Nephron progenitor cell (in vitro differentiated cells): ENCODE measurements at places on chromosomes 12 and 14.
A peak's percentile ranks its signal among the peaks of the same experiment; 100 is the strongest.

DNA sequence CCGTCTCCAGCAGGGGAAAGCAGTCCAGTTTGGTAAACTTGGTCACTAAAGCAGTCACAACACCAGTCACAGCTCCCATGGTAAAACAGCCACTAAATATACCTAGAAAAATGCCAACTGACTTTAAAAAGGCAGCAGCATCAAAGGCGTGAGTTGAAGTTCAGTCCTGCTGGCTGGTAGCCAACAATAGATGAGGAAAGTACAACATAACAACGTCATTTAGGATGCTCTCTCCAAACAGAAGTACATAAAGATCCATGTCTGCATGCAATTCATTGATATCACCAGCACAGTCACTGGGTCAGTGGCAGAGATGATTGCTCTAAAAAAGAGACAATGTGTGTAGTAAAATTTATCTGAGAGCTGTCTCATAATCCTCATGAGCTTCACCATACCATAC is 59.3 kb upstream of the TMPO start:
- no peak for DNase-seq

DNA sequence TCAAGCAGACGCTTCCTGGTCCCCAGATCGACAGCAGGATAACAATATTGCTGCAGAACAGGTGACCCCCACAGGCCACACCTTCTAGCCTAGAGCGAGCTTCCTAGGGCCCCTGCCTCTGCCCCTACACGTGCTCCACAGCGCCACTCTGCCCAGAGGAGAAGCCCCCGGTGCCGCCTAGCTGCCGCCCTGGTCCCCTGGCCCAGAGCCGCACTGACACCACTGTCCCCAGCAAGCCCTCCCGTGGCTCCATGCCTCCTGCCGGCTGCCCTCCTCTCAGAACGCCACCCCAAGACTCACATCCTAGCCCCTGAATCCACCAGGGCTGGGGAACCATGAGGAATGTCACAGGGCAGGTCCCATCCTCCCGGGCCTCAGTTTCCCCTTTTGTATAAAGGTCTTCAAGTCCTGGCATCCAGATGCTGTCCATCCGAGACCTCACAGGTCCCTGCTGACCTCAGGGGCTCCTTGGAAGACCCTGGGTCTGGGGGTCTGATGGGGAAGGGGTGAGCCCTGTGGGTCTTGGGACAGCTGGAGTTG is 31.0 kb downstream of the JAG2 start:
- no peak for DNase-seq

DNA sequence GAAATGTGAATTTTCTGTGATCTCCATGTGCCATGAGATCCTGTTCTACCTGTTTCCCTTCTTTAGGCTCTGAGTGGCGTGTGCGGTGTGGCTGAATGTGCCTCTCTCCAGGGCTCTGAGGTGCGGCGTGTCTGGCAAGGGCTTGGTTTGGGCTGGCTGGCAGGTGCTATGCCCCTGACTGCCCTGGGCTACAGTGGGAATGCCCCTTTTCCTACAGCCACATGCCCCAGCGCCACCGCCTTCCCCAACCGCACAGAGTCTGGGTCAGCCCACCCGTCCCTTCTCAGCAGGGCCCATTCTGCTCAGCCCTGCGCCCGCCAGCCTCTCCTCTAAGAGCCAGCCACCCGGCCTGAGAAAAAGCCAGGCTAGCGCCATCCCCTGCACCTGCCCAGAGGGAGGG is 24.7 kb downstream of the BTBD6 start:
- no peak for DNase-seq

DNA sequence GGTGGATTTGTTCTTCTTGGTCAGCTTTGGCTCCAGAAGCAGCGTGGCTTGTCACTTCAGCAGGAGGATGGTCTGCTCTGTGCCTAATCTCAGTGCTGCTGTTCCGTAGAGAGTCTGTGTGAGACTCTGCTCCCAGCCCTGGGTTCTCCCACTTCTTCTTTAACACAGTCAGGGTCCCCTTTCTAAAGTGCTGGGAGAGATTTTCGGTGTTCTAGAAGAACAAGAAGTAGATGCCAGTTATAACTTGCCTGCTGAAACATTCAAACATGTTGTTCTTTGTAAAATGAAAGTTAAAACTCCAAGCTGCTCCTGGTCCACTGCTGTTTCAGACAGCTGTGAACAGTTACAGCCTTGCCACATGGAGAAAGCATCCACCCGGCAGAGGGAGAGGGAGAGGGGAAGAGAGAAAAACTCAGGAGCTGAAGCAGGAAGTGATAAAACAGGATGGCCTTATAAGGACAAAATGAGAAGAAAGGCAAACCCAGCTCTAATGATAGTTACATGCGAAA is 55.2 kb upstream of the CERS5 start:
- DNase-seq = peak; percentile 47

GRCh38 chr12:125509195-125509594 is 444.0 kb downstream of the AACS start:
- DNase-seq = no peak

DNA sequence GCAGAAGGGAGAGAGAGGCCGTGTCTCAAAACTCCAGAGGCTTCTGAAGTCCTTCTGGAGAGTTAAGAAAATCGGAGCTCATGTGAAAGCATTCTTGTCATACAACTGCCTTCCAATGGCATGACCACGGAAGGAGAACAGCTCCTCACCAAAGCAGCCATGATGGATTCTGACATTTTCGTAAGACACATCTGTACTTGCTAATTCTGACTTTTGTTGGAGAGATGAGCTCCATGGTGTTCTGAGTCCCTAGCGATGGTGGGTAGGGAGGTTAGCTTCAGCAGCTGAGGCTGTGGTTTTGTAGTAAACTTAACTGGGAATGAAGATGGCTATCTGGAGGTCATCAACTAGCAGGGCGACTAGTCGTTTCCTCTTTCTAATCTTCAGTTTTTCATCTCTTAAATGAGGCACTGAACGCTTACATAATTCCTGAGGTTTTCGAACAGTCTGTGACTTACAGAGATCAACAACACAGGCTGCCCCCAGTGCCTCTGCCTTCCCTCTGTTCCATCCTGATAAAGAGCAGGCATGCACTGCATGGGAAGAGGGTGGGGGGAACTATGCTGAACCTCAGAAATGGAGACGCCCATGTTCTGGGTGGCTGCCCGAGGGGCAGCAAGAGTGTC is 28.6 kb upstream of the DICER1 start:
- DNase-seq = no peak

DNA sequence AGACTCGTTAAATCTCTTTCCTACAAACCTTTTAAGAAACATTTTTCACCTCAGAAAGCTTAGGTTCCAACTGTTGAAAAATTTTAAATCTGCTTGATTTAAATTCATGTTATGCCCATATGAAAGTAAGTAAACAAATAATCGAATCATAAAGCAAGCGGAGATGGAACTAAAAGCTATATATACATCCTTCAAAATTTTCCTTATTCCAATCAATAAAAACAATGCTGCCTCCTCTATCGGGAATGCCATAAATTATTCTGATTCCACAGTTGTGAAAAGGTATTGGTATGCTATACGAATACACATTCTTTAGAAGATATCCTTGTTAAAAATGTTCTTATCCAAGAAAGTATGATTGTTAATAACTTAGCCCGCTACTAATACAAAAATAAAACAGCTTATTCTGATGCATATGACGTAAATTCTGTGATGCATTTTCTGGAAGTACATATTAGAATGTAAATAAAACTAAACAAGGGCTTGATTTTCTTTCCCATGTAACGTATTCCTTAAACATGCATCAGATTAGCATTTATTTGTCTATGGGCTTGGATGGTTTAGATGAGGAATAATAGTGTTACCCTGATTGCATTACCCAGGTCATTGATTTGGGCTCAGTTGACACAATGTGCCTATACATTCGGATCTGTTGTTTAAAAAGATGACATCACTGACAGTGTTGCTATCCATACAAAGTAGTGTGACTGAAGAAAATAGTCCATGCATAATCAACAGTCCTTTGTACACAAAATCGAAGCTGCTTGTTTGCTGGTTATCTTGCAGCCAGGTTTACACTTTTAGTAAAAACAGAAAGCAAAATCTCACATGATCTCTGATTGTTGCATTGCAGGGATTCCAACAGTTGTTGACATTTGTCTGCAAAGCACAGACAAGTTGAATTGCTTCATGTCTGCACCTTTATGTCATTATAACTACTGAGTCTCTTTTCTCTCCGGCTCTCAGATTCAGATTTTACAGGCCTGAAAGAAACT is 656 bp upstream of the DTD2 start:
- DNase-seq = no peak

- no peak for DNase-seq
Observed at GRCh38 chr12:67871231-67871630, 118.0 kb upstream of the IFNG-AS1 start.
